ENCODE measurements at places on chromosomes 12 and 14.

DNA sequence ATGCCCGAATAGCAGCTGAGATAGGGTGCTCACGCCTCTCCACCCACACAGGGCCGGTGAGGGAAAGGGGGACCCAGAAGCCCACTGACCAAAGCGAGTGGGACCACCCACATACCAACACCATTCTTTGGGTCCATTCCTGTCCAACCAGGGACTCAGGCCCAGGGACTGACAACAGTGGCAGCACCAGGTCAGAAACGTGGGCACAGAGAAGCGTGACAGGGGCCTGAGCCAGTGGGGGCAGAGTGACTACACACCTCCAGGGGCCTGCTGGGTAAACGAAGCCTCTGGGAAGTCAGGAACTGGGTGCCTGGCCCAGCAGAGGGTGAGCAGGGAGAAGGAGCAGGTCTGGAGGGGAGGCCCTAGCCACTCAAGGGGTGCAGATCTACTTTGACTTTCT, 13.7 kb downstream of the SPRYD3 start:
- no peak for DNase-seq

DNA sequence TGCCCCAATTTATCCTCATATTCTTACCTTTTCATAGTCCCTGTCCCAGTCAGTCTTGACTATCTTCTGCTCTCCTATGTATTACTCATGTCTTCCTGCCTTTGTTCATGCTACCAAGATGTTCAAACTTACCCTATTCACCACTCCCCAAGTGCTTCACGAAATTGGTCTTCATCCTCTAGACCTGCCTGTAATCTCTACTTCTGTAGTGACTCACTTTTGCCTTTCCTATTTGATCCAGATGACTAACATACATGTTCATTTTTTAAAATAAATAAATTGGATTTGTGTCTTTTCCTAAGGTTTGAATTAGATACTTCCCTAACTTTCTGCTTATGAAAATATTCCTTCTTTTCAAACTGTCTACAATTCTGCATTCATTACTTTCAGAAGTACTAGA, 107.7 kb upstream of the PPM1H start:
- DNase-seq: no peak

- DNase-seq: no peak
Observed at GRCh38 chr14:101980700-101981099, 16.3 kb downstream of the DYNC1H1 start.

DNA sequence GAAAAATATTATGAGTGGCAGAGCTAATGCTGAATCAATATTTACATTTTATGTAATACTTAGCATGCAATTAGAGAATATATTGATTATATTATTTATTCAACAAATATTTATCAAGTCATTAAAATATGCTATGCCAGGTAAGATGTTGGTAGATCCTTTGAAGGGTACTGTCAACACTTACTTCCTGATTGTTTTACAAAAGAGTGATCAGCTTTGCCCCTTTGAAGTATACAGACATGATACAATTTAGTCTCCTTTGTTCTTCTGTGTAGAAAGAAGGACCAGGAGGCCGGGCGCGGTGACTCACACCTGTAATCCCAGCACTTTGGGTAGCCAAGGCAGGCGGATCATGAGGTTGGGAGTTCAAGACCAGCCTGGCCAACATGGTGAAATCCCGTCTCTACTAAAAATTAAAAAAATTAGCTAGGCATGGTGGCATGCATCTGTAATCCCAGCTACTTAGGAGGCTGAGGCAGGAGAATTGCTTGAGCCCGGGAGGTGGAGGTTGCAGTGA, 73.9 kb upstream of the IFNG-AS1 start:
- DNase-seq: no peak

GRCh38 chr14:66069036-66069435, 417.1 kb upstream of the CCDC196 start:
- DNase-seq: no peak

- DNase-seq: no peak
Observed at GRCh38 chr12:92226071-92226661, 80.5 kb upstream of the BTG1 start.

- DNase-seq: no peak
Observed at GRCh38 chr14:64114796-64115195, 179.4 kb downstream of the ESR2 start.

GRCh38 chr14:68961781-68962584, 17.1 kb downstream of the ACTN1 start:
- no peak for DNase-seq

DNA sequence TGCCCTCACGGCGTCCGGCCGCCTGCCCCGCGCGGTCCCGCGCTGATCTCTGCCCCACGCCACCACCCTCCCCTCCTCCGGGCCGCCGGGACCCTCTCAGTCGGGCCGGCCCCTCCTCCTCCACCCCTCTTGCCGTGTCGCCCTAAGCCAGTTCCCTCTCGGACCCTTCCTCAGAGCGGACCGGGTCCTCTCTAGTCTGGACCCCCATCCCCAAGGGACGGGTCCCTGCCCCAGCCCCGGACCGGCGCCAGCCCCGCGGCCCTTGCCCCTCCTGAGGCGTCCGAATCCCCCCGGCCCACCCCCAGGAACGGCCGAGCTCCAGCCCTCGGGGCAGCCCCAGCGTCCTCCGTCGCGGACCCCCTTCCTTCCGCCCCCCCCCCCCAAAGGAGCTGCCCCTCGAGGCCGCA, 485 bp downstream of the PPP4R4 start:
- DNase-seq: no peak

GRCh38 chr12:119179335-119180021, 747 bp downstream of the HSPB8 start:
- DNase-seq: no peak

GRCh38 chr14:92922155-92922735, 705 bp upstream of the CHGA start:
- no peak for DNase-seq

- DNase-seq: no peak
Observed at GRCh38 chr12:2922329-2922728, 31.6 kb downstream of the TULP3 start.

GRCh38 chr12:123126294-123127181, 24.4 kb downstream of the PITPNM2 start:
- DNase-seq: no peak

DNA sequence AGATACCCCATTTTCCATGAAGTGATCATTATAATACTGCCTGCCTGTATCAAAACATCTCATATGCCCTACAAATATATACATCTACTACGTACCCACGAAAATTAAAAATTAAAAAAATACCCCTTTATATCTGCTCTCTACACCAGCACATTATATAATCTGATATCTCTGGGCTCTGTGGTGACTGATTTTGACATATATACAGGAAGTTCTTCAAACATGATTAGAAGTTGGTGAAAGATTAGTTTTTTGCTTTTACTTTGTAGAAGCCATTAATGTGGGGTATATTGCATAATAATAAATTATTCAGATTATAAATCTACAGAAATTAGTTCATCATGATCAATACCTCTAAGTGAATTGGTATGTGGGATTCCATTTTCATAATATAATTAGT, 126.7 kb upstream of the MDM1 start:
- no peak for DNase-seq

DNA sequence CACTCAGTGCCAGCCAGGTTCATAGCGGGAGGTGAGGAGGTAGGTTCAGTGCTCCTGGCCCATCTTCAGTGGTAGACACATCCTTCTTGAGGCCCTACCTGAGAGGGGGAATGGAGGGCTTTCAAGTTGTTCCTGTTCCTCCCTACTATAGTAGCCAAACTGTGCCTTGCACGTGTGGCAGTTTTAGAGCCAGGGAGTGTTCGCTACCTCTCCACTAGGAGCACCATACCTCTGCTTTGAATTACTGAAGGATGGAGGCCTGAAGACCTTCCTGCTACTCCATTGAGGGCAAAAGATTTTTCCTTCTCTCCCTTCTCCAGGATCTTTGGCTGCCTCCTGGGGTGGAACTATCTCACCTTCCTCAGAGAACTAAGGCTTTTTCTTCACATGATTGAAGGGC, 5.9 kb upstream of the ALG10 start:
- DNase-seq: no peak

- no peak for DNase-seq
Observed at GRCh38 chr12:116123451-116124258, 153.8 kb downstream of the MED13L start.

GRCh38 chr14:49598189-49598484, 603 bp upstream of the LRR1 start:
- DNase-seq: no peak

GRCh38 chr12:109773384-109774011, 59.7 kb downstream of the TRPV4 start:
- no peak for DNase-seq

DNA sequence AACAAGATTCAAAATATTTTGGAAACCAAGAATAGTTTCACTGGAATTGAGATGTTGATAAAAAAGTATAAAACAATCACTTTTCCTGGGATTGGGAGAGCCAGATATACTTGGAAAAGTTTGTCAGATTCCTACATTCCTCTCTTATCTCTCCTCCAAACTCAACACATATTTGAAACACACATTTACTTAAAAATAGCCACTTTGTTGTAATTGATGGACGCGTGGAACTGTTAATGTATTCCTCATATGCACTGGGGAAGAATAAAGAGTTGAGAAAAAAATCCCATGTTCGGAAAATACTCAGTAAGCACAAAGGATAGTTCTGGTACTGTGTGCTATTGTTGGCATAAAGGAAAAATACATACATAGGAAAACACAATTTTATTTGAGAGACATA, 195.6 kb upstream of the FLRT2 start:
- no peak for DNase-seq

DNA sequence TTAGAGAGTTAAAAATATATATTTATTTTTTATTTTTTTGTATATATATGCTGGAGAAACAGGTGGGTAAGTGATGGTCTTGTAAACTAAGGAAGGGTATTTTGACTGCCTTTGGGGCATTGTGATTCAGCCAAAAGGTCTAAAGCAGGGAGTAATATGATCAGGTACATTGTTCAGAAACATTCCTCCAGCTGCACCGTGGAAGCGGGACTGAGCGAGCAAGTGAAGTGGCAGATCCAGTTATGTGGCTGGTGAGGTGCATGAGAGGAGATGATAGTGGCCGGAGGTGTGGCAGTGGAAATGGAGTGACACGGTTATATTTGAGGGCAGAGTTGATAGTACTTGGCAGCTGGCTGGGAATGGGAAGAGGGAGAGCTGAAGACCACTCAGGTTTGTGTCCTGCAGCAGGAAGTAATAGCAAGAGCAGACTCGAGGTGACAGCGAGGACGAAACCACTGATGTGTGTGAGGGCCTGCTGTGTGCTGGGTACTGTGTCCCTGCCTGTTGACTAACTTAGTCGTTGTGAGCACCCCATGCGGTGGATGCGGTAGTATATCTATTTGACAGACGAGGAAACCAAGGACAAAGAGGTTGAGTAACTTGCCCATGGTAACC, 39.2 kb downstream of the EID3 start:
- DNase-seq: no peak

- DNase-seq: no peak
Observed at GRCh38 chr12:46499901-46500300, 127.3 kb upstream of the SLC38A2 start.

DNA sequence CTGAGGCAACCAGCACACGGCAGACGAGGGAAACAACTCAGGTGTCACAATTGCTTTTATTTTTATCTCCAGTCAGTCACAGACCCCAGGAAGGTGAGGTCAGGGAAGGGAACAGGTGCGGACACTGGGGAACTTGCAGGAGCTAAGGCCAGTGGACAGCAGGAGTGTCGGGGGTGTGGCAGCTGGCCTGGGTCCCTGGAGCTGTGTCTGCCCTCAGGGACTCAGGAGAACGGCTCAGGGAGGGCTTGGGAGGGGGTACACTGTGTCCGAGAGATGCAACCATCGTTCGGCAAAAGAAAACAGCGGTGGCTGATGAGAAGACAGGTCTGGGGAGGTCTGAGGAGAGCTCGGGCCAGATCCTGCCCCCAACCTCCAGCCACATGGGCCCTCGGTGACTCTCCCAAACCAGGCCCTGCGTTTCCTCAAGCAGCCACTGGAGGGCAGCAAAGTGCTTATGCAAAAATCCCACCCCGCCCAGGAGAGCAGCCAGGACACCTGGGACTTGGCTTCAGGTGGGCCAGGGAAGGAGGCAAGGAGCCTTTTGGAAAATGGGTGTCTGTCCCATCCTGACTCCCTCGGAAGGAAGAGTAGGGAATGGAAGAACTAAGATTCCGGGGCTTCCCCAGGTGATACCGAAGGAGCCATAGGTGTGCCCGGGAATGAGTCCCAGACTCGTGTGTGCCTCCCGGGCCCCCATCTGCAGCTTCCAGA, 24.1 kb upstream of the BCDIN3D start:
- peak; percentile 82 for DNase-seq
